ENCODE measurements at places on chromosomes 16 and 17.

DNA sequence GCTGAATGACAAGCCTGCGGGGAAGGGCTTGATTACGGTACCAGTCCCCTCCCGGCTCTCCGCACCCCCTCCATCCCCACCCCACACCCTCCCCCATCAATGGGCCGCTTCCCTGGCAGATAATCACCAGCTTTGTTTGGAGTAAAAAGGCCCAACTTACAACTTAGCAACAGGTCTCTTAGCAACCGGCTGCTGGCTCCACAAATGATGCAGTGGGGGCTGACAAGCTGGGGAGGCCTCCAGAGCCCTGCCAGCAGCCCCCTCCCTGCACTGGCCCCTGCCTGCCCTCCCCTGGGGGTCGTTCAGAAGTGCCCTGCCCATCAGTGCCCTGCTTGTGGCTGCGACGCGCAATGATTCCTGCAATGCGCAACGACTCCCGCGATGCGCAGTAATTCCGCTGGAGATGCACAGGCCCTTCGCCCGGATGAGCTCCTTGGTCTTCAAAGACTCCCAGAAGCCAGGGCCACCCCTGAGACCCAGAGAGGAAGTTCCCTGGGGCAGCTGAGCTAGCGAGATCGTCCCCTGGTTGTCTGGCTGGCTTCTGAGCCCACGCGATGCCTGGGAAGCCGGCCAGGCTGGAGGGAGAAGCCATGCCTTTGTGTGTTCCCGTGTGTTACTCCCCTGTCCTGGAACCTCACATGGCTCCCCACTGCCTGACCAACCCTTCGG is 23.3 kb downstream of the CPNE2 start:
- no peak for DNase-seq

DNA sequence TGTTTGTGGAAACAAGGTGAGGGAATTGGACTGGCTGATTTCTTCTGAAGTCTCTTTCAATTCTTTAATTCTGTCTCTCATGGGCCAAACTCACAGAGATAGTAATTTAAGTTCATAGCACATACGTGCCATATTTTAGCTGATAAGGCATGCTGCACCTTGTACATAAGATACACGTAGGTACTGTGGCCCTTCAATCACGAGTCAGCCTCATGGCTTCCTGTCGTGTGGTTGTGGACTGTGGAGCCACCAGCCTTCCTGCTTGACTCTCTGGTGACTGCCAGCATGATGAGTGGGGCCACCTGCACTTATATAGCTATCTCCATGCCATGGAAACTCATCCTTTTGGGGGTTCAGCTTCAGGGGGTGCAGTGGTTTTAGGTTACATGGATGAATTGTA is 25.1 kb downstream of the KSR1 start:
- DNase-seq: no peak

GRCh38 chr17:15171167-15172047 is 93.7 kb downstream of the PMP22 start:
- DNase-seq: peak; percentile 57

GRCh38 chr16:84034516-84034915 is 8.1 kb downstream of the SLC38A8 start:
- no peak for DNase-seq

GRCh38 chr16:59356144-59356543 is 622.0 kb upstream of the GOT2 start:
- DNase-seq: no peak

DNA sequence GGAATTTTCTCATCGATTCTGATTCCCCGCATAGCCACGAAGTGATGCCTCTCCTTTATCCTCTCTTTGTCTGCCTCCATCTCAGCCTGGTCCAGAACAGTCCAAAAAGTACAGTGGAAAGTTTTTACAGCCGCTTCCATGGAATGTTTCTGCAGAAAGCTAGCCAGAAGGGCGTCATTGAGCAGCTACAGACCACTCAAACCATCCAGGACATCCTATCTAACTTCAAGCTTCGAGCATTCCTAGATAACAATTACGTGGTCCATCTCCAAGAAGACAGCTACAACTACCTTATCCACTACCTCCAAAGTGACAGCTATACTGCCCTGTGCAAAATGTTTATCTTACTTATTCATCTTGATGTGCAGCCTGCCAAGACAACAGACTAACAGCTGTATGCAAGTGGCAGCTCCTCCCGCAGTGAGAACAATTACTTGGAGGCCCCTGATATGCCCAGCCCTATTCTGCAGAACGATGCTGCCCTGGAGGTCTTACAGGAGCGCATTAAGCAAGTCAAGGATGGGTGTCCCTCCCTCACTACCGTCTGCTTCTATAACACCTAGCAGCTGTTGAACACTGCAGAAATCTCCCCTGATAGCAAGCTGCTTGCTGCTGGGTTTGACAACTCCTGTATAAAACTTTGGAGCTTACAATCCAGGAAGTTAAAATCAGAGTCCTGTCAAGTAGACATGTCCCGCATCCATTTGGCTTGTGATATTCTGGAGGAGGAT is 38.9 kb downstream of the SLFN12L start:
- DNase-seq: no peak

DNA sequence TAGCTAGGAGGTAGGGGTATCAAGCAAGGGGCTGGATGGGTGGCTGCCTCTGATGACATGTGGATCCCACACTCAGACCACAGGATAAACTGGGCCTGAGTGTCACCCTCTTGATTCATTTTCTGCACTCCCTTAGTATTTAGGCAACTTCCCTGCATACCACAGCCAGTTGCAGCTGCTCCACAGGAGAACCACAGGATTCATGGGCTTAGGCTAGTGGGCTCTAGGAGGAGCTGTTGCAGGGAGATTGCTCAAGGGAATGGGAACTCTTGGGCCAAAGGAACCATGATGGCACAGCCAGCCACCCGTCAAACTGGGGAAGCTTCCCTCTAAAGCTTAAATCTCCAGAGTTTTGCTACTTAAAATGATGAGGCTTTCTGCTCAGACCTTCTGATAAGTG is 269.7 kb upstream of the ASIC2 start:
- DNase-seq: no peak

GRCh38 chr16:78956859-78957258 is 643.7 kb downstream of the MAF start:
- DNase-seq: no peak

DNA sequence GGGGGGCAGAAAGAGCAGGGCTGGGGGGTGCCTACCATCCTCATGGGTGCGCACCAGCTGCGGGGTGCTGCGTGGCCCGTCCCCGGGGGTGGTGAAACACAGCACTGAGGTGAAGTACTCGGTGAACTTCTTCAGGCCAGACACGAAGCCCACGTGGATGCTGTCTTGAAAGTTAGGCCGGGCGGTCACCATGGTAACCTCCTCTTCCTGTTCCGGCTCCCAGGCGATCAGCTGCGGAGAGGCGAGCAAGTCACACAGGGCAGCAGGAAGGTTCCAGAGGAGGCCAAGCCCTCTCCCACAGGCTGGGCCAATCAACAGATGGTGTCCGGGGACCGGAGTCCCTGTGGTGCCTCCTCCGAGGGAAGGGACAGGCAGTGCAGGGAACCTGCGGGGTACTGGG is 90.1 kb upstream of the CDC42EP4 start:
- no peak for DNase-seq

- DNase-seq: peak; percentile 94
Measured at GRCh38 chr17:72407336-72407909, 286.6 kb downstream of the SOX9 start.

- DNase-seq: no peak
Measured at GRCh38 chr16:47905771-47906170, 250.0 kb downstream of the ABCC12 start.

- no peak for DNase-seq
Measured at GRCh38 chr17:18016426-18016825, 22.5 kb downstream of the ATPAF2 start.

- no peak for DNase-seq
Measured at GRCh38 chr17:2986925-2987324, 76.5 kb downstream of the OR1D5 start.

DNA sequence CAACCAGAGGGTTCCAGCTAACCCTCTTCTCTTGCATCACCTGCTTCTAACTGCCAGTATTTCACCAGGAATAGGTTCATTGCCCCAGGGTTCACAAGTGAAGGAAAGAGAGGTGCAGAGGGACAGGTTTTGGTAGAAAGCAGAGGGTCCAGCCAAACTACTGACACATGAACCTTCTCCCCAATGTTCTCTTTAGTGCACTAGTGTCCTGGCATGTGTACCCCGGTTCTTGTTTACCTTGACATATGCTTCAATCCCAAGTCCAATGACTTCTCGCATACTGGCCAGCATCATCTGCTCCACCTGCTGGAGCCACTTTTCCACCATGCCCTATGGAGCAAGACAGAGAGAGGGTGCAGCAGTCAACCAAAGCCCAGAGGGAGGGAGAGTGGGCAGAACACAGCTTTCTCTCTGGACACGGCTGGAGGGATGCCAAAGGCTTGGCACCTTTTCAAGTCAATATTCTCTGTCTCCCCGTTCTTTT is 90.6 kb downstream of the DNAH3 start:
- no peak for DNase-seq

GRCh38 chr17:69401251-69401650 is 13.2 kb upstream of the MAP2K6 start:
- DNase-seq: no peak

- DNase-seq: no peak
Measured at GRCh38 chr17:46984892-46985291, 5.8 kb upstream of the RPRML start.
